ENCODE measurements at places on chromosomes 7 and 10.

- no peak for DNase-seq
Measured at GRCh38 chr7:2647594-2648172, 15.9 kb downstream of the TTYH3 start.

DNA sequence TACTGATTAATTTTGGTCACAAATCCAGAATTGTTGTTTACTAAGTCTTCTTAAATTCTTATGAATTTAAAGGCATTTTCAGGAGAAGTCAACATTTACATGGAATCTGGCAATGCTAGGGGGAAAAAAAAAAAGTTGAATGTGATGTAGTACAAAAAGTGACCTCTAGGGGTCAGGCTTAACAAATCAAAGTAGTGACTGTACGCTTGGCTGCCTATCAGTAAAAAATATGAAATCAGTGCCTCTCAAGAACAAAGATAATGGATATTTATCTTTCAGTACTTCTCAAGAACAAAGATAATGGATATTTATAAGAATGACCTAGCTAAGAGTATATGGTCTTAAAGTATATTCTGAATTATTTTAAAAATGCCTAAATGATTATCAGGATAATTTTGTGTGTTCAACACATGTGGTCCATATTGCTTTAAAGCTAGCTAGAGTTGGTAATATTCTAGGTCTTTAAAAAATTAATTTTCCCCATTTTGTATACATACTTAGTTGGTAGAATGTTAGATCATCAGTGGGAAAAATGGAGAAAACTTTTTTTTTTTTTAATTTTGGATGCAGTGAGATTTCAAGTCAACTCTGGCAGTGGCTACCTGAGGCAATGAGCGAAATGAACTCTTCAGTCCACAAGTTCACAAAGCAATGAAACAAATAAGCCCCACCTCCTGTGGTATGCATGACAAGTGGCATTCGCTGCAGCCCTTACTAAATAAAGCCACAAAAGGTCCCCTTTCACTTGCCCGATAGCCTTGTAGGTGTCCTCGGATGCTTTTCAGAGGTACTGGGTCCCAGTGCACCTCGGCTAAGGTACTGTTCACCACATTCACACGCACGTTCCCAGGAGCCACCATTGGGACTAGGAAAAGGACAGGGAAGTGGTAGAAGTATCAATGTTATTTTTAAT lies 51.2 kb upstream of the LAMB4 start:
- peak; percentile 35 for DNase-seq

DNA sequence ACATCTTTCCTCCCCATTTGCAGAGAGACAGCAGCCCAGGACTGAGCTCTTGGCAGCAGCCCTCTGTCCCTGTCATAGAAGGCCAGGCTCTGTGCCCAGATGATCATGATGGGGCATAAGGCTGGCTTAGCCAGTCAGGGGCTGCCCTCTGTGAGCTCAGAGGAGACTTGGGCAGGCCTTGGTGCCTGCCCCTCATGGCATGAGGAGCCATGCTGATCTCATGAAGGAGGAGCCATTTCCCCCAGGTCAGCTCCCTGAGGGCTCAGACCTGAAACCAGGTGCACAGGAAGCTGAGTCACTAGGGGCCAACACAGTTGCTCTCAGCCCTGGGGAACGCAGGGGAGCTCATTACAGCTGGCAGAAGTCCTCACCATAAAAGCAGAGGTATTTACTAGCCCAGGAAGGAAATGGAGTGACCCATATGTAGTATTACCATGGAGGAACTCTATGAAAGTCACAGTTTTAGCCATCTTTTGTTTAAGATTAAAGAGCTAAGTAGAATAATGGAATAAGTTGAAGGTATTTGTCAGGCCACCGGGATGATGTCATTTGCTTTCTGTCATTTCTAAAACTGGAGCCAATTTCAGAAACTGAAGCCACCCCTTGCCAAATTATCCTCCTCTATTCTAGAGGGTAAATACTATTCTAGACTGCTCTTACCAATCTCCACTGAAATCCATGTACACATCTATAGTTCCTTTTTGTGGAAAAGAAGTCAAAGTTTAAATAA lies 362.4 kb upstream of the ZNF32 start:
- no peak for DNase-seq

- DNase-seq = no peak
Measured at GRCh38 chr7:128714701-128715495, 24.3 kb upstream of the CALU start.

GRCh38 chr7:57638666-57639065 lies 188.7 kb downstream of the ZNF716 start:
- DNase-seq = no peak

All from CD4-positive, alpha-beta T cell treated with Interleukin-4 for 4 hours (primary cell).